ENCODE measurements at places on chromosomes 16 and 17.

DNA sequence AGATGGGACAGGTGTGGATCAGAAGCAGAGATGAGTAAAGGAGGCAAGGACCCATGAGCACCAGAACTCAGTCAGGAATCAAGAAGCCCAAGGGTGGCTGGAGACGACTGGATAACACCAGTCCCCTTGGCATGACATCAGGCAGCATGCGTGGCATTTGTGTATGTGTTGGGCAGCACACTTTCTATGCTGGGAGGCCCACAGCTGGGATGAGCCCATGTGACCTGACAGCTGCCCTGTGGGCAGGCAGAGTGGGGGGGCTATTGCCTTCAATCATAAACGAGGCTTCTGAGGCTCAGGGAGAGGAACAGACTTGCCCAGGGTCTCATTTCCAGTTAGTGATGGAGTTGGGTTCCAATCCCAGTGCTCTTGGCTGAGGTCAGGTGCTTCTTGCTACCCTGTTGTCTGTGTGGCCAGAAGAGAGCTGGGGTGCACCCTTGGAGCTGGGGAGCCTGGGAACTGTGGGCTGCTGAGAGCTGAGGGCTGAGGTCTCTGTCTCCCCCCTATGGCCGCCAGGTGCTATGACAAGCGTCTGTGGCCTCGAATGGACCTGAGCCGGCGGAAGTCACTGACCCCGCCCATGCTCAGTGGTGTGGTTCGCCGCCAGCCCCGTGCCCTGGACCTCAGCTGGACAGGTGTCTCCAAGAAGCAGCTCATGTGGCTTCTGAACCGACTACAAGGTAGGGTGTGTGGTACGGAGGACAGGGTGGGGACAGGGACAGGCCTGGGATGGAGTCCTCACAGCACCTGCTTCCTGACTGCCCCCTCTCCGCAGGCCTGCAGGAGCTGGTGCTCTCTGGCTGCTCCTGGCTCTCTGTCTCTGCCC lies 7.1 kb upstream of the ORAI3 start:
- DNase-seq = peak; percentile 57

- no peak for DNase-seq
Measured at GRCh38 chr17:6085812-6086211, 15.6 kb downstream of the WSCD1 start.

- DNase-seq = no peak
Measured at GRCh38 chr16:73426433-73427160, 378.7 kb upstream of the ZFHX3 start.

GRCh38 chr16:88816736-88817535 lies 5.2 kb upstream of the APRT start:
- DNase-seq = no peak

DNA sequence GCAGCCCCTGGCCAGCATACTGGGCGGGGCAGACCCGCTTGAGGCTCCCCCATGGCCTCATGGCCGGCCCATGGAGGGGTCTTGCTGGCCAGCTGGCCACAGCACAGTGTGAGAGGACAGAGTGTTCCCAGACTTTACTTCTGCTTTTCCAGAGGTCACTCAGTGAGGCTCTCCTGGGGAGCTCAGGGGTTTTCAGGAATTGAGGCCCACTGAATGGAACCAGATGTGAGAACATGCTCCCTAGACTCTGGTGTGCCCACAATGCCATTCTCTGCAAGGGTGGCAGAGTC lies 21.2 kb downstream of the ATP6V0D1 start:
- DNase-seq = no peak

- DNase-seq = no peak
Measured at GRCh38 chr17:28240688-28241340, 78.2 kb upstream of the TMEM97 start.

DNA sequence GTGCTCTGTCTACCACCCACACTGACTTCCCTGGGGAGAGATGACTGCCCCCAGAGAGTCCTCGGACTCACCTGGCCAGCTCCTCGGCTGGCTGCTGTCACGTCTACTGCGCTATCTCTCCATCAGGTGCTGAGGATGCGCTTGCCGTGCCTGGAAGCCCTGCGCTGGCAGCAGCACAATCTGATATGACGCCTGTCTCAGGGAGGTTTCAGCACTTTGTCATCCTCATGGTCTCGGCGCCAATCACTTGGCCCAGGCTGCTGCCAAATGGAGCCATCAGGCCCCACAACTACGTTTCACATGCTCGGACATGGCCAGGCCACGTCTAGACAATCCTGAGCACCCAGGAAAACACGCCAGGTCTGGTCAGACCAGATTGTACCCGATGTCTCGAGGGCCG lies 46.7 kb downstream of the FOXL1 start:
- no peak for DNase-seq

GRCh38 chr17:9645851-9646545 lies 681 bp downstream of the USP43 start:
- no peak for DNase-seq

- DNase-seq = no peak
Measured at GRCh38 chr17:3271072-3271848, 26.9 kb downstream of the OR3A1 start.

DNA sequence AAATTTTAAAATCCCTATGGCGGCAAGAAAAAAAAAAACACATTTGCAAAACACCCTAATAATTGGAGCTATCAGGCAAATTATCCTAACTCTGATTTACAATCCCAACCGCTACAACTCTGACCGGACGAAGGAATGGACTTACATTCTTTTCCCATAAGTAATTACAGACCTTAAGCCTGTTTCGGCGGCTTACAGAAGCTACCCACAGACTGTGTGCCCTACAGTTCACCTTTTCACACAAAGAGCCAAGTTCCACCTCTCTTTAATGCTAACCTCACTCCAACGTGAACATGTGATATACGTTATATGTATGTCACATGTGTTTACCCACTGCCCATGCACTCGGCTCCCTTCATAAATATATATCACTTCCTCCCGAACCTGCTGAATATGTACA lies 8.7 kb upstream of the MEAK7 start:
- no peak for DNase-seq

DNA sequence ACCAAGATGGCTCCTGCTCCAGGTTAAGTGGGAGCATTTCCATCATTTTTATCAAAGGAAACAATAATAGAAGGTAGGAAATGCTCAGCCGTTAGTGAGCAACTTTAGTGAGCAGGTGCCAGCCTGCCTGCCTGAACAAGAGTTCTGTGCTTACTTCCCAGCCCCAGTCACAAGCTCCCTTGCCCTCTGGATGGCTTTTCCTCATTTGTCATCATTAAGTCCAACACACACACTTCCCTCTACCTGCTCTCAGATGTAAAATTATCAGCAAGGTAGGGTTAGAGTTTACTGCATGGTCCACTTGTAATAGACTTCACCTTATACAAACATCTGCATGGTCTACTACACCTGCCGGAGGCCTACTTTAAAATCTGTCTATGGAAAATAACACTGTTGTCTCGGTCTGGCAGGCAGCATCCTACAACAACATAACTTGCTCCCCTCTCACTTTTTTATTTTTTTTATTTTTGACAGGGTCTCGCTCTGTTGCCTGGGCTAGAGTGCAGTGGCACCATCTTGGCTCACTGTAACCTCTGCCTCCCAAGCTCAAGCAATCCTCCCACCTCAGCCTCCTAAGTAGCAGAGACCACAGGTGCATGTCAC lies 12.7 kb downstream of the TEX2 start:
- DNase-seq = no peak

- no peak for DNase-seq
Measured at GRCh38 chr16:3842994-3843393, 37.5 kb downstream of the CREBBP start.

GRCh38 chr16:4093495-4094126 lies 22.6 kb downstream of the ADCY9 start:
- no peak for DNase-seq

DNA sequence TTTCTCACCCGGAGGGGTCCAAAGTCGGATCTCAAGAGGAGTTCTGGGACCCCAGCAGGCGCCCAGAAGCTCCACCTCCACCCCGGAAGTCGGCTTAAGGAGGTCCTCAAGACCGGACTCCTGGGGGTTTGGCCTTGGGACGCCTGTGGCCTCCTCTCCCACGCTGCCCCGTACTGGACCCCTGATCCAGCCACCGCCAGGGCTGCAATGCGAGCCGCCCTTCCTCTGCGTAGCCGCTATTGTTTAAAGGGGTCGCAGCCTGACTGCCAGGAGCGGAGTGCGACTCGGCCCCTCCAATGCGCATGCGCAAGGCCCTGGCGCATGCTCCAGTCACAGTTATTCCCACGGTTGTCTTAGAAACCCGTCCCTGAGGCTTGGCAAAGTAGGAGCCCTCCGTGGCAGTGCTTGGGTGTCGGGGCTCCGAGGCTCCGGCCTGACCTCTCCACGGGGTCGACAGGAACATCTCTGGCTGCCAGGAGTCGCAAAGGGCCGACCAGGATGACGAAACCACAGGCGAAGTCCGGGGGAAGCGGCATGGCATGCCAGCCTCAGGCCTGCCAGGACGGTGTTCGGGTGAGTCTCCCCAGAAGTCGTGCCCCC lies 719.0 kb downstream of the KCNJ18 start:
- DNase-seq = no peak

- DNase-seq = no peak
Measured at GRCh38 chr16:31243734-31244670, 15.8 kb upstream of the ITGAM start.

- DNase-seq = no peak
Measured at GRCh38 chr17:32318071-32318470, 23.9 kb downstream of the C17orf75 start.

- DNase-seq = no peak
Measured at GRCh38 chr16:19674485-19674884, 43.5 kb downstream of the KNOP1 start.

DNA sequence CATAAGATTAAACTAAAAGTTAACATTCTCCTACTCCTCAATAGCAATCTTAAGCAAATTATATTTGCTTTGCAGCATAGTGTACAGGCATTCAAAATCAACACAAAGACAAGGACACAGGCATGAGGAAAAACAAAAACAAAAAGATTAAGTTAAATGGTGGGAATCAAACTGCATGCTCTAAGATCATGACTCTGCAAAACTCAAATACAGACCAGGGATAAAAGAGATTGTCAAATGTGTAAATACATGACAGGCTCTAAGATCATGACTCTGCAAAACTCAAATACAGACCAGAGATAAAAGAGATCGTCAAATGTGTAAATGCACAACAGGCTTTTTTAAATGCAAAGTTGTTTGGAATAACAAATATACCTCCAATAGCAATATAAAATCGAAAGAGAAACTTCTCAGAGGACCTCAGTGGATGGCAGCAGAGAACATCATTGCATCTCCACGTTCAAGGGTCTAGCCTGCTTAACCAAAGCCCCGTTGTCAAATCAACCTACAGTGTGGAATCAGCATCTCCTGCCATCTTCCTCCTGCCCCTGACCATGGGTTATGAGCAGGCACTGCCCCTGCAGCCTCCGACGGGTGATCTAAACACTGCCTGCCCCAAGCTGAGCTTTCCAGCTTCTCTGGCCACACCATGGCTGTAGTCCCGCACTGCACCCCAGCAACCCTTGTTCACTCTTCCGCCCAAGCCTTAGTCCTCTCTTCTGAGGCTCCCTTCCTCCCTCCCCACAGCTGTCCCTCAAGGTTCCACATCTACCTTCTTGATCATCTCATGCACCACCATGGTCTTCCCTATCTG lies 446.1 kb downstream of the SOX9 start:
- no peak for DNase-seq

GRCh38 chr17:39745335-39746144 lies 7.8 kb downstream of the GRB7 start:
- no peak for DNase-seq

- DNase-seq = no peak
Measured at GRCh38 chr17:65797809-65798208, 236.4 kb upstream of the AXIN2 start.

DNA sequence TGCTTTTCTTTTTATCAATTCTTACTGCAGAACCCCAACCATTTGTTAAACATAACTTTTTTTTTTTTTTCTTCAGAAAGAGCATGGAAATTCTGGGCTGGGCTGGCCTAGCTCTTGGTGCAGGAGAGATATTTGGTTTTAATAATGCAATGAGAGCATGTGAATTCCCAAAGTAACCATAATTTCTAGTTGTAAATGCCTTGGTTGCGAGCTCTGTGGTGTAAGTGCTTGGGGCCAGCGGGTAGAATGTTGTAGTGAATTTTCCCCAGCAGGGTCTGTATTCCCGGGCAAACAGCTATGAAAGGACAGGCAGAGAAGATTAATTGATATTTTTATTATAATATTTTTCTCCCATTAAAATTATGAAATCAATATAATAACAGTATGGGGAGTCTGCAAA lies 465.6 kb downstream of the HS3ST4 start:
- DNase-seq = no peak

- DNase-seq = no peak
Measured at GRCh38 chr17:83142619-83143018, 63.2 kb downstream of the METRNL start.

DNA sequence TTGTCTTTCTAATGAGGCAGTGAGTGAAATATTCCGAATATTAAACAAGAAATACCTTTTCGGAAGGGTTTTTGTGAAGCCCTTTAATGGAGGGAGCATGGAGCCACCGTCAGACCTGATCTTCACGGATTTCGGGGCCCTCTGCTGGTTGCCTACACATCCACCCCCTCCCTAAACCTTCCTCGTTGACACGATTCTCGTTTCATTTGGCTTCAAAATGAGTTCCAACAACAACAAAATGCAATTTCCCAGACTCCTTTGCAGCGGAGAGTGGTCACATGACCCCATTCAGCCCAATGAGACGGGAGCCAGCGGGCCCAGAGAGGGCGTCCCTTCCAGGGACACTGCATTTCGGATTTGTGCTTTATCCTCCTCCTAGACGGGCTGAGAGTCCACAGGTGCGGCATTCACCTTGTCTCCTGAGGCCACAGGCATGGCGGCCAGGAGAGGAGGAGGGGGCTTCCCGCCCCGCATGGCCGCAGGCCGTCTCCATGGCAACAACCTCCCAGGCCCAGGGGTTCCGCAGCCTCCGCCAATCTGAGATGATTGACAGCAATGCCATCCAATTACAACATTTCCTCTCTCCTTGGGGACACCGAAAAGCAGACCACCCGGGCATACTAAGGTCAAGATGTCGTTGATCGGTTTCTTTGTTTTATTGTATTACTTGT lies 259.8 kb downstream of the C16orf95 start:
- no peak for DNase-seq

- DNase-seq = no peak
Measured at GRCh38 chr17:19384723-19385391, 2.1 kb downstream of the MFAP4 start.

GRCh38 chr16:73172241-73172972 lies 124.5 kb upstream of the ZFHX3 start:
- DNase-seq = no peak

- no peak for DNase-seq
Measured at GRCh38 chr17:17121162-17121561, 78.9 kb downstream of the MPRIP start.

DNA sequence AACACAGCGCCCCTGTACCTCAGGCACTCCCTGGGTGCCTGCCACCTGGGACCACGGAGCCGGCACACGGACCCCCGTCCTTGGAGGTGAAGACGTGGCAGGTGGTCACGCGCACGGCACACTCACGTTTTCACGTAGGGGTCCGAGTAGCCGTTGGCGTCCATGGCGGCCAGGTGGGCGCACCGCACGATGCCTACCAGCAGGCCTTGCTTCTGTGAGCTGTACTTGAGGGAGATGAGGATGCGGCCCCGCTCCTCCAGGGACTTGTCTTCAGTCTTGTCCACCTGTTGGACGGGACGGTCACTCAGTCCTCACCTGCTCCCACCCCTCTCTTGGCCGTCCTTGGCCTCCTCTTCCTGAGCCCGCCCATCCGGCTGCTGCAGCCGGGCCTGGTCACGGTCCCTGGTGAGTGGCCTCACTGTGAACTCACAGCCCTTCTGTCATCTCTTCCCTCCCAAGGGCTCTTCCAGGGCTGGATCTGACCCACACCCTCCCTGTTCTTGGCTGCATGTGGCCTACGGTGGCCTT lies 18.8 kb downstream of the SCGB1C2 start:
- DNase-seq = no peak

- DNase-seq = no peak
Measured at GRCh38 chr17:80625627-80626026, 81.0 kb downstream of the RPTOR start.

GRCh38 chr17:80996422-80997305 lies 5.0 kb downstream of the CHMP6 start:
- no peak for DNase-seq

All from stimulated activated CD4-positive, alpha-beta T cell treated with anti-CD3 and anti-CD28 coated beads, Interleukin-15, amount 100 ng/mL, for 48 hours (primary cell).